Endothelial cell of umbilical vein (primary cell): ENCODE measurements at places on chromosomes 3 and 15.

DNA sequence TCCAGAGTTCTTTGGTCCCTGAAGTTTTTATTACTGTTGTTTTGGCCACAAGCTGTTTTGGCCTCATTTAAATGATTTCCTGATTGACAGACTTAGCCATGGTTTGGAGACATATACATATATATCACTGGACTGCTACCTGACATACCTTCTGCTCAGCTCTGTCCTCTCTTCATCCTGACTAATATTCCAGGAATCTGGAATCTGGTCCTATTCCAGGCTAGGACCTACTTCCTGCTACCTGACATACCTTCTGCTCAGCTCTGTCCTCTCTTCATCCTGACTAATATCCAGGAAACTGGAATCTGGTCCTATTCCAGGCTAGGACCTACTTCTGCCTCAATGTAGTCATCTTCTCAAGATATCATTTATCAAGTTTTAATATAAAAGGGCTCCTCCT lies 724.4 kb upstream of the ROBO1 start:
- no peak for DNase-seq

DNA sequence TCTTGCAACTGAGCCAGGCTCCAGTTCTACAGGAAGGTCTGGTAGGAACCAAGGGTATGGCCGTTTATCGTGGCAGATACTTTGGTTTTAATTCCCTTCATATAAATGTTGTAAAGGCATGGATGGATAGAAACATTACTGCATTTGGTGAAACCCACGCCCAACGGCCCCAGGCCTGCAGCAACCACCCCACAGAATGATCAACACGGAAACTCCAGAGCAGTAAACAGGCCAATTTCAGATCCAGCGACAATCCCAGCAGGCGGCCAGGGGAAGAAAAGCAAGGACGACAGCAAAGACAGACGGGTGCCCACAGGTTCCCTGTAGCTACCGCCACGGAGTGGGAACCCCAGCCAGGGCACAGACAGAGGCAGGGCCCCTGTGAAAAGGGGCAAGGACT lies 32.6 kb upstream of the PCSK6 start:
- DNase-seq: no peak

DNA sequence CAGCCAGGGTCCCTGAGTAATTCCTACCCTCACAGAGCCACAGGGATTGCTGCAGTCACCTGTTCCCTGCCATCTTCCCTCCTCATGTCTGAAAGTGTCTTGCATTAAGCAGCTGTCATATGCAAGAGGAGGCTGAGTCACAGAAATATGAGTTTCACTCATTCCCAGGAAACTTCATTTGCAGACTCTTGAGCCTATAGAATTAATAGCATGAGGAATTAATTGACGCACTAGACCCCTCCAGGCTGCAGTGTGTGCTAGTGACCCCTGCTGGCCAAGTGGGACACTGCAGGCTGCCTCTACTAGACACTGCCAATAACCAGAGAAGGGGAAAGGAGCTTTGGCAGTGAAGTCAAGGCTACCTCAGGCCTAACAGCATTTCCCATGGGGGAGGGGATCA lies 50.6 kb upstream of the SLC6A1 start:
- DNase-seq: no peak

DNA sequence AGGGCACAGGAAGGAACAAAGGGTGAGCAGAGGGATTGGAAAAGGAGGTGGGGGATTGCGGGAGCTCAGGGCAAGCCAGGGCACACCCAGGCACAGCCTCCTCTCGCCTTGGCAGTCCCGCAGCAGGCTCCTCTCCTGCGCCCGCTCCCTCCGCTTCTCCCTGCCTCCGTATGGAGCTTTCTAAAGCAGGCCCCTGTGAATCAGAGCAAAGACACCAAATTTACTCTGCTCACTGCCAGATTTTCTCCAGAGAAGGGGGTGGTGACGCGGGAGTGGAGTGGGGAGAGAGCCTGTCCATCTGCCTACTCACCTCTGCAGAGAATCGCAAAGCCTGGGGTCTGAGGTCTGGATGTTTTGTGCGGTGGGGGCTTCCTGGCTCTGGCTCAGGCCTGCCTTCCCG lies 20.0 kb downstream of the ATP2B2 start:
- DNase-seq: no peak

DNA sequence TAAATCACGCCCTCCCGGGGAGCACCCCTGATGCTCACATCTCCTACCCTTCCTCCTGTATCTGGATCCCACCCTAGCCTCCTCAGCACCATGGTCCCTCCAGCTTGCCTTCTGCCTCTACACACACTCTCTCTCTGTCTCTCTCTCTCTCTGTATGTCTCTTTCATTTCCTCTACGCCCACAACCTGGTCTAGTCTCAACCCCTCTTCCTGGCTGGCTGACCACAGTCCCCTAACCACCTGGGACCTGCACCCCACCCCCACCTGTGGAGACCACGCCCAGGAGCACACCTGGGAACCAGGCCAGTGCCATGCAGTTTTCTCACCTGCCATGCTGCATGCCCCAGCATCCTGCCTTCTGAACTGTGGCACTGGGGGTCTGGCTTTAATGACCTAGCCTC lies 4.0 kb upstream of the CFAP100 start:
- no peak for DNase-seq

- DNase-seq: no peak
Observed at GRCh38 chr3:68977486-68978167, 35.9 kb downstream of the EOGT start.

GRCh38 chr3:42589382-42590109 lies 1.1 kb upstream of the SS18L2 start:
- DNase-seq: no peak

DNA sequence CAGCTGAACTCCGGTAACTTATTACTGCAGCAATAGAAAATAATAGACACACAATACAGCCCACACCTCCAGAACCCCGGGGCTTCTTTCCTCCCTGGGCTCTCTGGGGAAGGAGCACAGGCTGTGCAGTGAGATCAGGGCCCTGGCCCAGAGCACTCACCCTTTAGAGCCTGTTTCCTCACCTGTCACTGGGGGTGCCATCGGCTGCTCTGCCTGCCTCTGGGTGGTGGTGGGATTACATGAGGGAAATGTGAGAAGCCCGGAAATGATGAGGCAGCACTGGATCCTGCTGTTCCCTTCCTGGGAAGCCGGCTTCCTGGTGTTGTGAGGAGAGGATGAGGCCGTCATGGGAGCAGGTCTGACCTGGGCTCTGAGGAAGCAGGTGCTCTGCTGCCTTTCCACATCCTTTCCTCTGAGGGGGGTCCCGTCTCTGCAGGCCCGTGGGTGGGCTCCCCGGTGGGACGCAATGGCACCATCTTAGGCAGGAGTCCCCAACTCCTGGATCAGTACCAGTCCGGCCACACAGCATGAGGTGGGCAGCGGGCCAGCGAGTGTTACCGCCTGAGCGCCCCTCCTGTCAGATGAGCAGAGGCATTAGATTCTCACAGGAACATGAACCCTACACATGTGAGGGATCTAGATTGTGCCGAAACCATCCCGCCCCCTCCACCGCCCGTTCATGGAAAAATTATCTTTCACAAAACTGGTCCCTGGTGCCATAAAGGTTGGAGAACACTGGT lies 220.9 kb upstream of the CTDSPL start:
- DNase-seq: no peak

DNA sequence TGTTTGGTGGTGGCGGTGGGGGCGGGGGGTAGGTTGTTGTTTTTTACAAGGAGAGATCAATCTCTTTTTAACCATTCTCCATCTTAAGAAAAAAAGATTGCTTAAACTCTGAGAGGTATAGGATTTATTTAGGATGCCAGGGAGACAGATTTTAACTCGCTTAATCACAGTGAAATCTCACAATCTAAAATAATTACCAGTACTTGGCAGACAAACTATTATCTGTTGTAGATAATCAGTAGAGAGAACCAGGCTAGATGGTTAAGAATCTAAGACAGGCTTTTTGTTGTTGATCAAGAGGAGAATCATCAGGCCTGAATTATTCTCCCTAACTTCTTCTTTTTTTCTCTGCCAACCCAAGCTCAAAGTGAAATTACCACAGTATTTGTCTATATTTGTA lies 470.2 kb upstream of the ADAMTS9 start:
- no peak for DNase-seq

DNA sequence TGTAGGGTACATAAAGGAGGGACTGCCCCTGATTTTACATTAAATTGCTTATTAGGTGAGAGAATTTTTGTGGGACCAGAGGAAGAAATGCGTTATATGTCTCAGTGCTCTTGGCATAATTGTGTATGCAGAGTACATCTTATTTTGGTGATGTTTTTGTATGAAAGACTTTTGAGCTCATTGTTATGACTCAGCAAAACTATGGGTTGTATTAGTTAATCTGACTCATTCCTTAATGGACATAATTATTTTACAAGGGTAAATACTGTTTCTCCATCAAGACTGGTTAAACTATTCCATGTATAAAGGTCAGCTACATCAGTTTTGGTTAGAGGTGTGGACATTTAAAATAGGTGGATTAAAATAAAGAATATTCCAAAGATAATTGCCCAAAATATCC lies 156.8 kb downstream of the ALCAM start:
- no peak for DNase-seq

GRCh38 chr3:122011396-122011795 lies 10.7 kb downstream of the ILDR1 start:
- DNase-seq: no peak

DNA sequence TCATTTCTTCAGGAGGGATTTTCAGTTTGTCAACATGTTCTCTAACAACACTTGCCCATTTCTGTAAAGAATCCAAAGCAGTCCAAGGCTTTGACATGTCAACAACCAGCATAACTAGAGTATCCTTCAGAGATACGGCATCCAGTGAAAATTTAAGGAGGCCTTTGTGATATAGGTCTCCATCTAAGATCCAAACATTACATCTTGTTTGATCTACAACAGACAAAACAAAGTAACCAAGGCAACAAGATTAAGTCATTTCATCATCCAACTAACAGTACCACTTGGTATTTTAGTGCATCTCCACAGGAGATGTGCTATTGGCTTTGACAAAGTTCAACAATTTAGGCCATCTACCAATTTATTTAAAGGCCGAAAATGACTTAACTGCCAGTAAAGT lies 25.8 kb downstream of the DYNC1LI1 start:
- no peak for DNase-seq

GRCh38 chr3:126316031-126316461 lies 41.2 kb downstream of the KLF15 start:
- no peak for DNase-seq

- peak; percentile 55 for DNase-seq
Observed at GRCh38 chr3:196639483-196640296, at the start of gene NRROS. Gene NRROS (plus strand): TSS chr3:196639694. CDS start chr3:196654540, 14,846 bp downstream.

- no peak for DNase-seq
Observed at GRCh38 chr3:2713923-2714322, 396.3 kb downstream of the IL5RA start.

DNA sequence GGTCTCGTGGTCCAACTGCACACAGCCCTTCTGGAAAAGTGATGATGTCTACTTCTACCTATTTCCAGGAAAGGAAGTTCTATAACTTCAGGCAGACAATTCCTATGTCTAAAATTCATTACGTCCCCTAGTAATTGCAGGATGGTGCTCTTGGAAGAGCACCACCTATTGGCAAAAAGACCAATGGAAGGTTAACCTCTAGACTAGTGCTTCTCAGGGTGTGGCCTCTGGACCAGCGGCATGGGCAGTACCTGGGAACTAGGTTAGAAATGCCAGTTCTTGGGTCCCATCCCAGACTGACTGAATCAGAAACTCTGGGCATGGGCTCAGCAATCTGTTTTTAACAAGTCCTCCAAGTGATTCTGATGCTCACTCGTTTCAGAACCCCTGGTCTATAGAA lies 258.3 kb upstream of the ICE2 start:
- DNase-seq: no peak

- DNase-seq: no peak
Observed at GRCh38 chr3:187122261-187122660, 17.0 kb downstream of the RPL39L start.

DNA sequence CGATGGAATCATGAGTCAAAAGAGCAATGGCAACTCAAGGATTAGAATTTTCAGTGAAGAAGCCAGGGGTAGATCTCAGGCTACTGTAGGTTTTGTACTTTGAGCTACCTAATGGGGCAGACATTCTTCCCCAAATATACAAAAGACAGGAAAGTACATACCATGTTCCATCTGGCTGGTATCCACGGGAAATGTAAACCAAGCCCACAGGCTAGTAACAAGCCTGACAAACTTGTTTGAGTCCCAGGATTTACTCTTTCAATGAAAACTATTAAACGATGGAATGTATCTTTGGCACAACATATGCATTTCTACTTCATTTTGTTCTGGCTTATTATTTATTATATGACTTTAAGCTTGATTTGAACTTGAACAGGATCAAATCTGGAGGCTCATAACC lies 44.2 kb upstream of the GOLIM4 start:
- DNase-seq: no peak

- DNase-seq: no peak
Observed at GRCh38 chr3:16801698-16802097, 83.1 kb upstream of the PLCL2 start.

DNA sequence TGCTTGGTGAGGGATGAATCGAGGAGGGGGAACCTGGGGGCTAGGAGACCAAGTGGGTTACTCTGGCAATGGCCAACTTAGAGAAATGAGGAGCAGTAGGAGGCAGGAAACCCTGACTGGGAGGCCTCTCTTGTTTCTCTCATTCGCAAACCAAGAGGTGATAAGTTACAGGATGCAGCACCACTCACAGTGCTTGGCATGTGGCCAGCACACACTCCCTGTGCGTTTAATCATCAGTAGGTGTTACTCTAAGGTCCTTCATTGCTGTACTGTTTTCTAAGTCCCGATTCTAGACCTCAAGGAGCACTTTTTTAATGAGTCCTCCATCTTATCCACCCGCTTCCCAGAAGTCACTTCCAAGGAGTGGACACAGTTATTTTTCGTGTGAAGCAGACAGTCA lies 314.1 kb upstream of the TRIM42 start:
- DNase-seq: peak; percentile 4

DNA sequence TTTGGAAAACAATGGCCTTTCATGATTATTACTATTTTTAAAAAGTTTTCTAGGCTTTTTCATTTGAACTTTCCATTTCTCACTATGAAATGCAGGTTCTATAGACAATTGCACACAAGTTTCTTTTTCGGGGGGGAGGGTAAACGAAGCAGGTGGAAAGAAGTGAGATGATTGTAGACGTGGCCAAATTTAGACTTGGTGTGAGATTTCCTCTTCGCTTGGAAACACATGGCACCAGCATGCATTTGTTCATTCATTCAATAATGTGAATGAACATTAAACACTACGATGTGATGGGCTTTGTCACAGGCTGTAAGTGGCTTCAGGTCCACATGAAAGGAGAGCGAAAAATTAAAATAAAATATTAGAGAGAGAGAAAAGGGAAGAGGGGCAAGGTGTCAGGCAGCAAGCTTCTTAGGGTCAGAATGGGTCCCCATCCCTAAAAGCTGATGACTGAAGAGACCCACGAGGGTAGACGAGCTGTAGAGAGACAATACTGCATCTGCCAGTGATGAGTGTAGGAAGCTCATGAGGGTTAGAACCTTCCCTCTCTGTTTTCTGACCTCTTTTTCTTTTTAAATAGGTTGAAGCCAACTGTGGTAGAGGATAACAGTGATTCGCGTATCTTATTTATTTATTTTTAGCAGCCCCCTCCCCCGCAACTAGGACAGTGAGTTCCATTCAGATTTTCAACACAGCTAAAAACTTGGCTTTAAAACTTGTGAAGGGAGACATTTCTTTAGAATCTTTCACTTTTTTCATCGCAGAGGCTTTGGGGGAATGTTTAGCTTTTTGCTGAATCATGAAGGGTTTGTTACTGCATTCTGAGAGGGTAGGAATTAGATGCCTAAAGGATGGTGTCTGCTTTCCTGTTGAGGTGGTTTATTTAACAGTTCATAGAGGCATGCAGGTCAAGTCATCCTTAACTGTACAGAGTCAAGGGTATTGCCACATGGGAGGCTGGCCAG lies 36.2 kb downstream of the GAP43 start:
- DNase-seq: no peak
